Lung (tissue), 17 donors: ENCODE measurements at places on chromosomes 5 and 9. TPM values are rescaled to one million over a fixed set of nuclear protein-coding genes. Genes with fewer than 3 reads are reported as not detected.

Gene NREP
- total RNA-seq = 20.7 TPM

Gene EGFL7
- 177 TPM for total RNA-seq

Gene TEK
- 76.1 TPM for total RNA-seq

Gene SHB
- total RNA-seq = 32.3 TPM

Gene NXNL2
- 0.21 TPM for total RNA-seq

Gene NR5A1
- 0.37 TPM for total RNA-seq
